ENCODE measurements at places on chromosomes 3 and 15. TPM values are rescaled to one million over a fixed set of nuclear protein-coding genes. Genes with fewer than 3 reads are reported as not detected.

- no peak for DNase-seq
Measured at GRCh38 chr15:88419830-88420229, 47.4 kb downstream of the MRPL46 start.

DNA sequence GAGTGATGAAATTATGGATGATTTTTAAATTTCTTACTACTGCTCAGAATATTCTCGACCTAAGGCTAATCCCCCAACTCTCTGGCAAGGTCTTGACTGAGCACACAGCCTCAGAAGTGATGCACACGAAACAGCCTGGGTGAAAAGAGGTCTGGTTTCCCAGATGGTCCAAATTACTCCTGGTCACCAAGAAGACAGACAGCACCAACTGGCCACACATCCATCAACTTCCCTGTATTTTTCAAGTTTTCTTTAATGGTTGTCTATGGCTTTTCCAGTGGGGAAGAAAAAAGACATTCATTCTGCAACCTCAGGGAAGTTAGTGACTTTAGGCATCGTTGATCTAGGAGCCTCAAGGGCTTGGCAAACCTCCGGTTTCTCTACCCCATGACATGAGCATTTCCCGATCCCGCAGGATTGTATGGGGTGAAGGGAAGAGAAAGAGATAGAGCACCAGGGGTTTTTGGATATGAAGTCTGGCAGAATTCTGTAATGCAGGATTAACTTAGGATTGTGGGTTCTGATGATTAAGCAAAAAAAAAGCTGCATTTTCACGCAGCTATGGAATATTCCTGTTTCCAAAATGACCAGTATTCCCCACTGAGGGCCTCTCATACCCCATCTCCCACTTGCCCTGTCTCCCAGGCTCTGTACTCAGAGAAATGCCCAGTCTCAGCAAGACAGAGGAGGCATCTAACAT is 62.2 kb downstream of the UMPS start:
- DNase-seq = no peak

Gene FOXL2NB
- not detected for total RNA-seq

Gene RCCD1
- total RNA-seq = 26.4 TPM

Gene SLC2A2
- not detected for total RNA-seq

Gene GATM
- 0.86 TPM for total RNA-seq

Gene PRR20G
- not detected for total RNA-seq
